ENCODE measurements at places on chromosomes 2 and 18.
A peak's percentile ranks its signal among the peaks of the same experiment; 100 is the strongest.

GRCh38 chr2:194260185-194260584 is 1396.8 kb upstream of the SLC39A10 start:
- DNase-seq: no peak

DNA sequence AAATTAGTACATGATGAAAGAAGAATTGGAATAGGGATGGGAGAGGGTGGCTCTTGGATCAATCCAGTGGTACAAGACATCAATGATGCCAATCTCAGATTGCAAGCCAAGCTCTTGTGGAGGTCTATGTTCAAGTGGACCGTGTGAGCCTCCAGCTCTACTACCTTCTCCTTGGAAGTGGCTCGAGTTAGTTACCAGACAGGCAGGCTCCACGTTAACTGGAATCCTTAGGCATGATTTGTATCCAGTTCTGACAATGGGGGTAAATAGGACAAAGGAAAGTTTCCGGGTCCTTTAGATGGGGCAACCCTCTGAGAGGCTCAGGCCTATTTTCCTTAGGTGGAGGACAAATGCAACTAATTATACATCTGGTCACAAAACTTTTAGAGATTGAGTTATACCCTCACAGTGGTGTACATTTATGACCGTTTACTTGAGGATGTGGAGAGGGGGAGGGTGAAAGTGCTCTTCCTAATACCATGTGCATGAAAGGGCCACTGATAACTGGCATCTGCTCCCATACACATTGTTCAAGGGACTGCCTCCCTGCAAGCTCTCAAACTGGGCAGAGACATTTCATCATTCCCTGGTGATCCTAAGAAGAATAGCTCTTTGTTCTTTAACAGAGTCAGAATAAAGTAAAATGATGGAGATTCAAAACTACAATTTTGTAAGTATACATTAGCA is 180.2 kb downstream of the SOCS6 start:
- no peak for DNase-seq

DNA sequence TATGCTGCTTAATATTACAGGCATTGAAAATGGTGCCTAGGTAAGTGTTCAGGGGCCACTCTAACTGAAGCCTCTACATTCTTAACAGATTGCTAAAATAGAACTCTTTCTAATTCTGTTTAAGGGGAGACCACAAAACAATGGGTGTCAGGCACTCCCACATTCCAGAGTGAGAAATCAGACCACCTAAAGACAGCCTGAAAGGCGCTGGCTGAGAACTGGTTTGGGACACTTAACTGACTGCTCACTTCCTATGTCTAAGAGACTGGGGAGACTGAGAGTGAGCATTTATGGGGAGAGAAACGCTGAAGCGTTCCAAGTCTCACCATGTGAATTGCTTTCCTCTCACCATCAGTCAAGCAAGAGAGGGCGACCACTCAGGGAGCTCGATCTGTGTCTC is 108.8 kb upstream of the ITGB6 start:
- peak; percentile 93 for DNase-seq

GRCh38 chr18:23706971-23707640 is 17.9 kb downstream of the LAMA3 start:
- DNase-seq: no peak

DNA sequence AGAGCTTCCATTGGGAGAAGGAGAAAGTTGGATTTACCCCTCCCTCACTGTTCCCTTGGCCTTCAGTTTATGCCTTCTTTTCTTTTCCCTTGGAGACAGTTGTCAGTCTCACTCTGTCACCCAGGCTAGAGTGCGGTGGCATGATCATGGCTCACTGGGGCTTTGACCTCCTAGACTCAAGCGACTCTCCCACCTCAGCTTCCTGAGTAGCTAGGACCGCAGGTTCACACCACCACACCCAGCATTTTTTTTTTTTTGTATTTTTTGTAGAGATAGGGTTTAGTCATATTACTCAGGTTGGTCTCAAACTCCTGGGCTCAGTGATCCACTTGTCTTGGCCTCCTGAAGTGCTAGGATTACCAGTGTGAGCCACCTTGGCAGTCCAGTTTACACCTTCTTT is 49.9 kb downstream of the SLC9A4 start:
- DNase-seq: no peak

GRCh38 chr2:106551417-106552130 is 64.4 kb downstream of the CD8B2 start:
- no peak for DNase-seq

DNA sequence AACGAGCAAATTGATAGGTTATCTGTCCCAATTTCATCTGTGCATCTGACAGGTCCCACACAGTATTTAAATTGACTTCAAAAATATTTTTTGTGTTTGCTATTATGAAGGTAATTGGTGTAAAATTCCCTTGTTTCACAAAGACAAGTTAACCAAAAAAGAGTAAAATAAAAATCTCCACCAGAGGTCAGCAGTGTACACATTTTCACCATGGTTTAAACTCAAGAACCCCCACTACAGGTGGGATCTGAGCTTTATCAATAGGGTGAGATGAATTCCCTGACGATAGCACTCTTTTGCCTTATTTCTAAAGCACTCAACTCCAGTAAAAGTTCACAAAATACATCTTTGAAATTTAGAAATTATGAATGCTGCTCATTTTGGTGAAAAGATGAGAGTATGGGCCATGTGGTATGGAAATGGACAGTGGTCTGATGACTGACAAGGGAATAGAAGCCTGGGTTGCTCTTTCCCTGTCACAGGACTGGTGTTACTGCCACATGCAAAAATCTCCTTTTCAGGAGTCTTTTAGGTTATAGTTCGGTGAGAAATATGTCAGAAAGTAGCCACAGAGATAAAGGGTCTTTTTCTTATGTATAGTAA is 68.0 kb downstream of the SERPINB8 start:
- DNase-seq: no peak

DNA sequence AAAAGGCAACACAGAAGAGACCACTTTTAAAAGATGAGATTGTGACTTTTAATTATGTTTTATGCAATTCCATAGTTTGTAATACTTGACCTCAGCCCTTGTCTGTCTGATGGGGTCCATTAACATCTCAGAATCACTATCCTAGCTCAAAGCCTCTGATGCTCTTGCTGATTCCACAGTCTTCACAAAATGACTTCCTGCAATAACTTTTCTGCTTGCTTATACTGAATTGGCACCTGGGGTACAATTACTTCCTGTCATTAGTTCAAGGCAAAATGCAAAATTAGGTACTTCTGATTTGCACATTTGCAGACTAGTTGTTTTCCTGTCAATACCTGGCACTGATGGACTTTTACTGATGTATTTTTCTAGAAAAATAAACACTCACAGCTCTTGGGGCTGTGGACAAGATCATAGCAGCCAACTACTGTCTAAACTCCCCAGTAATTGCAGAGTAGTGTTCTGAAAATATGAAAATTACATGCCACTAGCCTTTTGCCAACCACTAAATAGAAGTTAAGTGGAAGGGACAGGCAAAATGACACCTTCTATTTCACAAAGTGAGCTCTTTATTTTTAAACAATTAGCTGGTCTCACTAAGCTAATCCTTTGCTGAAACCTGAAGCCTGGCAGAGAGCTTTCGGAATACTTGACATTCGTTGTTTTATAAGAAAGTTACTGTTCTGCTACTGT is 129.1 kb downstream of the PIEZO2 start:
- DNase-seq: no peak

- peak; percentile 20 for DNase-seq
Measured at GRCh38 chr2:119011162-119011909, 69.3 kb downstream of the MARCO start.

GRCh38 chr2:19577723-19578122 is 219.3 kb upstream of the OSR1 start:
- peak; percentile 14 for DNase-seq

DNA sequence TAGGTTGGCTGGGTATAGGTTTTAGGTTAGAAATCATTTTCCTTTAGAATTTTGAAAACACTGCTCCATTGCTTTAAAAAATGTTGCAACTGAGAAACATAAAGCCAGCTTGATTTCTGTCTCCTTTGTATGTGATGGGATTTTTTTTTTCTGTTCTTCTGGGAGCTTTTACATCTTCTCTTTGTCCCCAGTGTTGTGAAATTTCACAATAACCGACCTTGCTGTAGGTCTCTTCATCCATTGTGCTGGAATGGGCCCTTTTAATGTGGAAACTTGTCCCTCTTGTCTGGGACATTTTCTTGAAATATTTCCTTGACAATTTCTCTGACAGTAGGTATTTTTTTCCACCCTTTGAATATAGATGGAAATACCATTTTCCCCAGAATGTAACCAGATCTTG is 44.0 kb upstream of the LAPTM4A start:
- DNase-seq: no peak

DNA sequence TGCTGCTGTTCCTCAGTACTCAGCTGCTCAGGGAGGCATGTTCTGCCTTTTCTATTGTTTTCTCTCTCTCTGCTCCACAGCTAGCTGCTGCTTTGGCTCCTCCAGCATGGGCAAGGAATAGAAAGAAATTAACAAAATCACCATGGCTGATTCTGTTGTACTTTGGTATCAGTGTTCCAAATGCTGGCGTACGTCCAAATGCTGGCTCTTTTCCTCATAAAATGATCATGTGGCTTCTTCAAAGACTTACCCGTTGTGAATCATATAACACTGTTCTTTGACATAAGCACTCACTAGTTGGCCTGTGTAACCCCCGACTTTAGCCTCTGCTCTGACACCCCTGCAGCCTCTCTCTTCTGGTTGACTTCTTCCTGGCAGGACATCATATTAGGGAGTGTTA is 547.6 kb downstream of the CPS1 start:
- DNase-seq: no peak

GRCh38 chr2:43004879-43005244 is 212.5 kb upstream of the HAAO start:
- DNase-seq: no peak

DNA sequence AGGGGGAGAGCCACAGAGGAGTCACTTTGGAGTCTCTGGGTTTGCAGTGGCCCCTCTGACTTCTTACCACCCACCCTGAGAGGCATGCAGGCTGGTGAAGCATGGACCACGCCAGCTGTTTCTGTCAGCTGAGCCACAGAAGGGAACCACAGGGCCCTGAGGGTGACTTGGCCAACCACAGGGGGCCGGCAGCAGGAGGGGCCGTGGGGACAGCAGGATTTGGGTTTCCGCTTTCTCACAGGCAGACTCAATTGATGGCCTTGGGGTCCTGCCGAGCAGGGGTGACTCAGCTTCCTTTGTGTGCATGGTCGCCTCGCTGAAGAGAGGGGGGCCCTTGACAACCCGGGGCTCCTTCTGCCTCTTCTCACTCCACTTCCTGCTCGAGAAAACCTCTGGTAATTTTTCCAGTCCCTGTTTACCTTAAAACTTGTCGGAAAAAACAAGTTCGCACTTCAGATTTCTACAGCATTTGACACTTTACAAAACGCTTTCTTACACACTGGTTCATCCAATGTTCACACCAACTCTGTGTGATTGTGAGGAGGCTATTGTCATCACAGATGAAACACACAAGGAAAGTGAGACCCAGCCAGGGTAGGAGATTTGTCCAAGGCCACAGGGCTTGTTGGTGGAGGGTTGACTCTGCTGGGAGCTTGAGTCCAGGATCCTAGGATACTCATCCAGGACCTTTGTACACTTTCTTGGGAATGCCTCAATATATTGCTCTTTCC is 311.2 kb downstream of the LPIN1 start:
- no peak for DNase-seq

DNA sequence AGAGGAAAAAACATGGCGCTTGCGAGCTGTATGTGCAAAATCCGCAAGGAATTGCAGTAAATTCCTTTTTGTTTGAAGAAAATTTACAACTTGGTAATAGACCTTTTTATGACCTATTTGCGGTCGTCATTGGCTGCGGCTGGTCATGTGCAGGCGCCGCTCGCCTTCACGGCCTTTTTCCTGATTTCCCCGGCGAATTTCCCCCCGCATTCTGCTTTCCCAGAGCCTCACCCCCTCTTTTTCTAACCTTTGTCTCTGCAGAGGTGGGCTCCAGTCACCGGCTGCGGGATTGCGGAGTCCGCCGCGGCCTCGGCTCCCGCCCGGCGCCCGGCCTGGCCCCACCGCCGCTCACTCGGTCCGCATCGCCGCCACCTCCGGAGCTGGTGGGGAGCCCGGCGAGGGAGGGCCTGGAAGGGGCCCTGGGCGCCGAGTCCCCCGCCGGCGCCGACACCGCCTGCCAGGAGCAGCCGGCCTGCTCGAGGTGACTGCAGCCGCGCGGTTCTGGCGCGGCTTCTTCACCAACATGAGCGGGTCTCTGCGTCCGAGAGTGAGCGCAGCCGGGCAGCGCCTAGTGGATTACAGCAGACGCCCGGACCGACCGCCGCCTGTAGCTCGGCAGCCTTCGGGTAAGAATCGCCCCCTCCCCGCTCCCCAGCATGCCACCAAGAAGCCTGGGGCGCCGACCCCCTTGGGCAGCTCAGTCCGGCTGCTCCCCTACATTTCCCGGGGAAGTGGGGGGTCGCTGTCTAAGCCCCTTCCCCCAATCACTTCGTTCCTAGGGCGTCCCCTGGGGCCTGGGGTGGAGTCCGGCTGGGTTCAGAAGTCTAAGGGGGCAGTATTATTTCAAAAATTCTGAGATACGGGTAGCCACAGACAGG is 7.1 kb downstream of the HOXD8 start:
- no peak for DNase-seq

- DNase-seq: no peak
Measured at GRCh38 chr18:59109375-59109774, 30.3 kb upstream of the SEC11C start.

- no peak for DNase-seq
Measured at GRCh38 chr2:6446938-6447608, 418.6 kb downstream of the CMPK2 start.

DNA sequence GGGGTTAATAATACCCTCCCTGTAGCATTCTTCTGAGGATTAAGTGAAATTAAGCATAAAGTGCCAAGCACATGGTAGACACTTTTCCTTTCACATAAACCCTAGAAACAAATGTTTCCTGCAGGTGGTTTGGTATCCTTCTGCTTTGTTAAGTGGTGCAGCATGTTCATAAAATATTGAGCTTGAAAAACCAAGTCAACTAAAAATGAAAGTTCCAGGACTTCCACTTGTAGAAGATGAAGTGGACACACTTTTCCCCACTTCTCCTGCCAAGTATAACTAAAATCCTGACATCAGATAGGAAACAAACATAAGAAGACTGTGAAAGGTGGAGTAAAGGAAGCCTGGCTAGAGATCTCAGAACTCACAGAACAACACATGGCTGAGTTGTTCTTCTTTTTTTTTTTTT is 90.5 kb downstream of the COLEC12 start:
- no peak for DNase-seq

DNA sequence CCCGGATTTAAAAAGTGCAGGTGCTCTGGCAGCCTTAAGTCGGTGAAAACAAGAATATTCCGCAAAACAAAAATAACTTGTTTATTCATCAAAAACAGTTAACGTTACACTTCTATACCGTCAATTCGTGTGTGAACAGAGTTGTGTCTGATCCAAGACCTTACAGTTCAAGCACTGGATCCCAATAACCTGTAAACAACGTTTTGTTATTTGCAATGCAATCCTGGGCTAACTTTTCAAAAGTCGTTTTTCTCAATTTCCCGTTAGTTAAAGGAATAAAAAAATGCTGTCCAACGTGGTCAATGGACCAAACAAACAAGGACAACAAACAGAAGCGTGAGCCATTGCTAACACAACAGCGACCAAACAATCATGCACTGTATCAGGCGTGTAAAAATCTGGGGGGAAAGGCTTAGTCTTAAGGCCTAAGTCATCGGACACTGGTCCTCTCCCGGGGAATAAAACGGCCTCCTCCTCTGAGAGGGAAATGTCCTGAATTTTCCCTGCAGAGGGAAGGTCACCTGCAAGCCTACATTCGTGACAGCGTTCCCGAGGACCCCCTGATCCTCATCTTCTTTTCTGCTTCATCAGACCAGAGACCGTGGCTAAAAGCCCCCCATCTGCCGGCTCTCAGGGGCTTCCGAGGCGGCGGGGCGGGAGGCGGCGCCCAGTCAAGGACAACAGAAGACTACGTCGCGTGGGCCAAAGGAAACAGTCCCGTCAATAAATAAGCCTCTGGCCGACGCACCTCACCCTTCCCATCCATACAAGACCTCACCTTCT is 490 bp downstream of the NDUFS1 start:
- no peak for DNase-seq
